Uterus (tissue), 4 donors: ENCODE measurements at places on chromosomes 11 and 22. TPM values are rescaled to one million over a fixed set of nuclear protein-coding genes. Genes with fewer than 3 reads are reported as not detected.

- no peaks in the 10 kb centered on the region for H3K4me1 ChIP-seq
- no peak overlapping the region for H3K4me3 ChIP-seq
- H3K36me3 ChIP-seq, result no peaks in the 10 kb centered on the region
- H3K27me3 ChIP-seq, result no peaks in the 10 kb centered on the region
- DNase-seq, result no peak
- no peak overlapping the region for H3K27ac ChIP-seq
These were observed 88.0 kb downstream of the NTM start for GRCh38 chr11:131458421-131458820.

GRCh38 chr11:59801981-59802638 is 8.5 kb downstream of the MRPL16 start:
- H3K36me3 ChIP-seq, result no peaks in the 10 kb centered on the region
- no peaks in the 10 kb centered on the region for H3K4me1 ChIP-seq
- H3K4me3 ChIP-seq, result no peak overlapping the region
- peak; percentile 26 for DNase-seq

DNA sequence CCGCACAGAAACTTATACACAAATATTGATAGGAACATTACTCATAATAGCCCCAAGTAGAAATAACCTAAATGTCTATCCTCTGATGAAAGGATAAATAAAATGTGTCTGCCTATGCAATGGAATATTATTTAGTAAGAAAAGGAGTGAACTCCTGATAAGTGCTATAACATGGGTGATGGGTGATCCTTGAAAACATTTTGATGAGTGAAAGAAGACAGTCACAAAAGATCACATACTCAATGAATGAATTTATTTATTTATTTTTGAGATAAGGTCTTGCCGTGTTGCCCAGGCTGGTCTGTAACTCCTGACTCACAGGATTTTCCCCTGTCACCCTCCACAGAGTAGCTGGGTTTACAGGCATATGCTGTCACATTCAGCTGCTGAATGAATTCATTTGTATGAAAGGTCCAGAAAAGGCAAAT is 17.3 kb downstream of the RNF121 start:
- no peak overlapping the region for H3K27ac ChIP-seq
- H3K4me1 ChIP-seq, result no peaks in the 10 kb centered on the region
- DNase-seq, result no peak
- no peaks in the 10 kb centered on the region for H3K36me3 ChIP-seq

DNA sequence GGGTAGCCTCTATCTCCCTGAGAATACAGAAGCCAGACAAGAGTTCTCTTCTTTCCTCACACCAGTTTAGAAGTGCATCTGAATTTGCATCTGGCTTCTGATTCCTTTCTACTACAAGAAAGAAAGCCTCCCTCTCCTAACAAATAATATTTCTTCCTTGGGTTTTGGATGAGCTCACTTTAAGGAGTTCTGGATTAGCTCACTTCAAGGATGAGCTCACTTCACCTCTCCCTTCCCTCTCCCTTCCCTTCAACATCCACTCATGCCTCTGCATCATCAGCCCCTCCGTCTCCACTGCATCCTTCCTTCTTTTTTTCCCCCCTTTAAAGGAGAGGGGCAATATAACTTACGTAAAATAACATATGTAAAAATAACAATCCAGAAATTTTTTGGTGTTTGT is 1.6 kb upstream of the MTNR1B start:
- DNase-seq, result no peak
- no peak overlapping the region for H3K27ac ChIP-seq
- H3K36me3 ChIP-seq, result no peaks in the 10 kb centered on the region
- H3K4me3 ChIP-seq, result no peak overlapping the region
- H3K4me1 ChIP-seq, result no peaks in the 10 kb centered on the region

GRCh38 chr11:95678988-95679387 is 110.6 kb downstream of the FAM76B start:
- H3K27ac ChIP-seq, result no peak overlapping the region
- H3K36me3 ChIP-seq, result no peaks in the 10 kb centered on the region
- no peak for DNase-seq
- H3K4me3 ChIP-seq, result no peak overlapping the region
- H3K27me3 ChIP-seq, result no peaks in the 10 kb centered on the region
- no peaks in the 10 kb centered on the region for H3K4me1 ChIP-seq

- no peaks in the 10 kb centered on the region for H3K36me3 ChIP-seq
- H3K27ac ChIP-seq, result no peak overlapping the region
- no peak for DNase-seq
- no peaks in the 10 kb centered on the region for H3K27me3 ChIP-seq
- no peaks in the 10 kb centered on the region for H3K4me1 ChIP-seq
These were observed 16.5 kb downstream of the NAP1L4 start for GRCh38 chr11:2975594-2975993.

DNA sequence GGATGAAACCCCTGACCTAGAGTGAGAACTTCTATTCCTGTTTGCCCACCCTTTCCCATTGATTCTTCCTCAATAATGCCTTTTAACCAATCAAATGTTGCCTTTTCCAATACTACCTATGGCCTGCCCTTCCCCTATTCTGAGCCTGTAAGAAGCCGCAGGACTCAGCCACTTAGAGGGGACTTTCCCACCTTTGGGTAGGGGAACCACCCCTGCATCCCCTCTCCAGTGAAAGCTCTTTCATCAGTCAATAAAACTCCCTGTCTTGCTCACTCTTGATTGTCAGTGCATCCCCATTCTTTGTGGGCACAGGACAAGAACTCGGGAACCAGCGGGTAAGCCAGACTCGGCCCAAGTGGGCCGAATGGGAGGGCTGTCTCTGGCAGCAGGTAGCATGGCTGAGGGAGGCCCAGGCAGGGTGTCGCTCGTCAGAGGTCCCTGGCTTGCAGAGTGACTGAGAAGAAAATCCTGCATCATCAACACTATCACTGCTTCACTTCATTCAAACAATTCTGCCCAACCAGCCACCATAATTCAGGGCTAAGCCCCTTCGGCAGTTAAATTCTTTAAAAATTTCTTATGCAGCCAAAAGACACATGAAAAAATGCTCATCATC is 30.4 kb downstream of the LDHAL6A start:
- H3K27ac ChIP-seq, result no peak overlapping the region

APOA1 gene
- 2.2 TPM for total RNA-seq

SIRT3 gene
- total RNA-seq, result 2.0 TPM

THY1 gene
- total RNA-seq, result 11.5 TPM

DKK3 gene
- 151 TPM for total RNA-seq
